ENCODE measurements at places on chromosomes 5 and 9.

GRCh38 chr9:133063500-133064231, 1.9 kb downstream of the CEL start:
- DNase-seq: no peak

GRCh38 chr9:20681467-20681866, 2.6 kb upstream of the FOCAD start:
- DNase-seq: no peak

GRCh38 chr9:91119142-91119541, 242.6 kb downstream of the AUH start:
- DNase-seq: no peak

GRCh38 chr5:153926201-153926600, 112.5 kb downstream of the FAM114A2 start:
- no peak for DNase-seq

GRCh38 chr5:128782446-128782845, 182.8 kb upstream of the SLC27A6 start:
- peak; percentile 68 for DNase-seq

GRCh38 chr9:98287384-98287783, 31.9 kb upstream of the TBC1D2 start:
- no peak for DNase-seq

DNA sequence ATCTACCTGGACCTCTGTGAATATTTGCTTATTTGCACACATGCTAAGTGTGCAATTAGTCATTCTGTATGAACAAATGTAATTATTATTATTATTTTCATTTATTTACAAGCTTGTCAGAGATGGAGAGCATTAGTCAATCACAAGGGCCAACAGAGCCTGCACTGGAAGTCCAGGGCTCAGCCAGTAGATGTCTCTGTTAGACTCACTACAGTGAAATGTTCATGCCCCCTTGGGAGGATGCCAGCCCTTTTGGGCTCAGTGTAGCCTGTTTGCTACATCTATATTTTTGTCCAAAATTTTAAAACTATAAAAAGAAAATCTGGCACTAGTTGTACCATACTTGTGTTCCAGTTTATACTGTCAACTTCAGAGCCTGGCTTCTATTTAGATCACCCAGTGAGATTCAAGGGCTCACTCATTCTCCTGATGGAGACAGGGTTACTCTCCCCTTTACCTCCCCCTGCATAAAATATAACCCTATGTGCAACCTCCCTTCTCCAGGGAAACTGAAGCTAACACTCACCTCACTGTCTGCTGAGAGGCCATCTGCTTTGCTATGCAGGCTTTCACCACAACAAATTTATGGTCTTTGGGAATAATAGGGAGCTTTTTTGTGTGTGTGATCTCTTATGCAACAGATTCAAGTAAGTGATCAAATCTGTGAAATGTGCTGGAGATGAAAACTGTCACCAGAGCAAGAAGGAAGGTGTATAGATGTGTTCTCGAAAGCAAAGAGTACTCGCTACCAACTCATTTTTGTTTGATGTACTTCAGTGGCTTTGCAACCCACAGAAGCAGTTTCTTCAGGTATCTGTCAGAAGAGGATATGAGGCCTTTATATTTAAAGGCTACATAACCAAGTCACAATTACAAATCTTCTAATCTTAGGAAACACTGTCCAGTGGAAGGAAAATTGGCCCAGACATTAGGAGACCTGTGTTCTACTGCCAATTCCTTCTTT, 99.9 kb upstream of the TLE4 start:
- DNase-seq: no peak

GRCh38 chr5:159616952-159617351, 286.7 kb upstream of the IL12B start:
- DNase-seq: no peak

- no peak for DNase-seq
Measured at GRCh38 chr9:126504977-126505455, 108.7 kb upstream of the LMX1B start.

DNA sequence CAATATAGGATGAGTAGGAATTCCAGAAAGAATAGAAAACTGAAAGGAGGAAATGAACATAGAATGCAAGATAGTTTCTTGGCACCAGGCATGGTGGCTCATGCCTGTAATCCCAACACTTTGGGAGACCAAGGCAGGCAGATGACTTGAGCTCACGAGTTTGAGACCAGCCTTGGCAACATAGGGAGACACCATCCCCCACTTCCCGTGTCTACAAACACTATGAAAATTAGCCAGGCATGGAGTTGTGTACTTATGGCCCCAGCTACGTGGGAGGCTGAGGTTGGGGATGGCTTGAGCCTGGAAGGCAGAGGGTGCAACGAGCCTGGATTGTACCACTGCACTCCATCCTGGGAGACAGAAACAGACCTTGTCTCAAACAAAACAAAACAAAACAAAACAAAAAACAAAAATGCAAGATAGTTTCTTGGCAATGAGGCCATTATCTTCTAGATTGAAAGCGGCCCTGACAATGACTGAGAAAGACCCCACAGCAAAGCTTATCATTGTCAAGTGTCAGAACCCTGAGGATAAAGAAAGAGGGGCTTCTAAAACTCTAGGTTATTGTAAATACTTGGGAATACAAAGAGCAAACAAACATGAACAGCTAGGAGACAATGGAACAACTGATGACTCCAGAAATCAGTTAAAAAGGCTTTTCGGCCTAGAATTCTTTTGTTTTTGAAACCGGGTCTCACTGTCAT, 9.2 kb downstream of the SQSTM1 start:
- DNase-seq: no peak

DNA sequence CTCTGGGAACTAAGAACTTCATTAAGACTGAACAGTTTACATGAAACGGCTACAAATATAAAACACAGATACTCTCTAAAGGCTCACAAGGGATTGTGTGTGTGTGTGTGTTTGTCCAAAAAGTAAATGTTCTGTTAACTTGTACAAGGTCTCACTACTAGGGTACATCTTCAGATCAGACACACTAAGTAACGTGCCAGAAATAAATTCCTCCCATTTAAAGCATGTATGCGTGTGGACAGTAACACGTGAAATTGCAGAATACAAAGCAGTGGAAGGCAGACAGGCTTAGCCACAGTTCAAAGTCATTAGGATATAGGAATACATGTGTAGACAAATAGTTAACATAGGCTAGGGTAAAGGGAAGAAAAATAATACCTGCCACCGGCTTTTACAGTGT, 1.8 kb downstream of the BNC2 start:
- DNase-seq: no peak

- DNase-seq: no peak
Measured at GRCh38 chr9:113808391-113809358, 67.4 kb upstream of the ZNF618 start.

- DNase-seq: no peak
Measured at GRCh38 chr9:96771124-96771523, 6.8 kb downstream of the ZNF510 start.

DNA sequence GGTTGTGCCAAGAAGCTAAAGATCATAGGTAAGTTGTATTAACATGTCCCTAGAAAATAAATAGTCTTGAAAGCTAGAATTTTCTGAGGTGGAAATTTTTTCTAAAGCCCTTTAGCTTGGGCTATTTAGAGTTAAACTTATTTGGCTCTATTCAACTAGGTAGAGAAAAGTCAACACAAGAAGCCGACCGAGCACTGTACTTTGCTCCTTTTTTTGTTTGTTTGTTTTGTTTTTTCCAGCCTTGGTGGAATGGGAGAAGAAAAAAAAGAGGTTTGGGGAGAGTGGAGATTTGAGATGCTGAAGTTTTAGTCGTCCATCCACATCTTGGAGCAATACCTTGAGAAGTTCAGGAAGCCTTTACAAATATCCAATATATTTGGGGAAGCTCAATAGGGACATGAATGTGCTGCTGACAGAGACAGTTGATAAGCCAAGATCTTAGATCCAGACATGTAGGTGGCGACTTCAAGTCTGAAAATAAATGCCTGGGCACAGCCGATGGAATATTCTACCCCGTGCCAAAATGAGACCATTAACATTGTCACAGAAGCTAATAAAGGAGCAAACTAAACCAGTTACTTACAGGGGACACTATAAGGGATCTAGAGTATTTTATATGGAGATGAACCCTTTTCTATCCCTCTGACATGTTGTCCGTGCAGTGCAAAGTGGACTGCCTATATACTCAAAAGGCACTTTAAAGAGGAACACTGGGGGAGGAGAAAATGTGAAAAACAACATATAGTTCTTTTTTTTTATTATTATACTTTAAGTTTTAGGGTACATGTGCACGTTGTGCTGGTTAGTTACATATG, 466.1 kb downstream of the PTPRD start:
- no peak for DNase-seq

- DNase-seq: no peak
Measured at GRCh38 chr9:108015690-108016089, 526.1 kb upstream of the KLF4 start.

DNA sequence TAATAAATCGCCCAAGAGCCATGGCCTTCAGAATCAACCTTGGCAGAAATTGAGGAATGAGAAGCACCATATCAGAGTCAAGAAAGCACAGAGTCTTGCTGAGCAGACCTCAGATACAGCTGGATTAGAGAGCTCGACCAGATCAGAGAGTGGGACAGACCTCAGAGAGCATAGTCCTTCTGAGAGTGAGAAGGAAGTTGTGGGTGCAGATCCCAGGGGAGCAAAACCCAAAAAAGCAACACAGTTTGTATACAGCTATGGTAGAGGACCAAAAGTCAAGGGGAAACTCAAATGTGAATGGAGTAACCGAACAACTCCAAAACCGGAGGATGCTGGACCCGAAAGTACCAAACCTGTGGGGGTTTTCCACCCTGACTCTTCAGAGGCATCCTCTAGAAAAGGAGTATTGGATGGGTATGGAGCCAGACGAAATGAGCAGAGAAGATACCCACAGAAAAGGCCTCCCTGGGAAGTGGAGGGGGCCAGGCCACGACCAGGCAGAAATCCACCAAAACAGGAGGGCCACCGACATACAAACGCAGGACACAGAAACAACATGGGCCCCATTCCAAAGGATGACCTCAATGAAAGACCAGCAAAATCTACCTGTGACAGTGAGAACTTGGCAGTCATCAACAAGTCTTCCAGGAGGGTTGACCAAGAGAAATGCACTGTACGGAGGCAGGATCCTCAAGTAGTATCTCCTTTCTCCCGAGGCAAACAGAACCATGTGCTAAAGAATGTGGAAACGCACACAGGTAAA, 4.5 kb downstream of the NFX1 start:
- DNase-seq: no peak

DNA sequence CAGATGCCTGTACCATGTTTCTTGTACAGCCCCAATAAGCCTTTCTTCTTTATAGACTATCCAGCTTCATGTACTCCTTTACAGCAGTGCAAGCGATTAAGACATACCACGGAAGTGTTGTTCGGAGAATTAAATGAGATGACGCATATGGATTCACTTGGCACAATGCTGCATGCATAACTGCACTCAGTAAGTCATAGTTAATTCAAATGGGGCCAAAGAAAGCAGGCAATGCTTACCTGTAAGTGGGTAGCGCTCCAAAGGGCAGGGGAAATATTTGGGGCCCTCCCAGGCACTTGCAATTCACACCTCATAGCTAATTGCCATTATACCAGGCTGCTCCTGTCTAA, 7.7 kb upstream of the ADRA1B start:
- DNase-seq: no peak

DNA sequence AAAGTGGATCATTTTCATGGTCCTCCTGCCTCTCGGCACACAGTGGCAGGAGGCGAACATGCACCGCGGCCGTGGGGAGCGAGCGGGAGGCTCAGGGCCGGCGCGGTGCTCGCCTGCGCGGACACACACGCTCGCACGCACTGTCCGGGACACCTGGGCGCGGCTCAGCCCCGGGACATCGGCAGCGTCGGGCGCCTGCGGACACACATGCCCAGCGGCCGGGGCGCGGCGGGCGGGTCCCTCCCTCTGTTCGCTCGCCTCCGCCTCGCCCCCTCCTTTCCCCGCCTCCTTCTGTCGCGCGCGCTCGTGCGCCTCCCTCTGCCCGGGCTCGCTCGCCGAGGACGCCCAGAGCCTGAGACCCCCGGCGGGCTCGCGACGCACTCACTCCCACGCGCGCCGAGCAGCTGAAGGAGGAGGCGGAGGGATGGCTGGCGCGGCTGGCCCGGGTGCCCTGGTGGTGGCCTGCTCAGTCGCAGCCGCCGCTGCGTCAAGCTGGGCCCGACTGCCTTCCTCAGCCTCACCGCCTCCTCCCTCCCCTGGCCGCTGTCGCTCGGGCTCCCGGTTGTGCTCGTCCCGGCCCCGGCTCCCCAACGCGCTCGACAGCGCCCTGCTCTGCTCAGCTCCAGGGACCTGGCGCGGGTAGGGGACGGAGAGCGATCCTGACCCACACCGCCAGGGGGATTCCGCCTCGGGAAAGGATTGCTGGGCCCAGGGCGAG, at the start of gene FRMD3:
TSS of gene FRMD3 (minus strand) at position 230 of the 718 bp plus-strand sequence. CDS start at position 60, 170 bp downstream.
- peak; percentile 94 for DNase-seq

DNA sequence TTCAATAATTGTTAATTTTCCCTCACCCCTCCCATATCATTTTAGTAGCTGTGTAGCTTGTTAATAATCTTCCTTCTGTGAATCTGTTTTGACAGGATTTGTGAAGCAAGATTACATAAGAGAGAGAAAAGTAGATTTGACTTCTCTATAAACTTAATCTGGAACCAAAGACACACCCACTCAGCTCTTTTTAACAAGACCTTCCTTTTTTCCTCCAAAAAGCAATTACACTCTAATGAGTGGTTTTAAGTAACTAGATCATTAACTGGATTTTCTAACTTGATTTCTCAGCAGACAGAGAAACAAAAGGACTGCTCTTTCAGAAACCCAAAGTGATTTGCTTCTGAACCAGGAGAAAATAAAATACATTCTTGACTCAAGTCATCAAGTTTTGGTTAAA, 21.9 kb downstream of the RFK start:
- DNase-seq: no peak

DNA sequence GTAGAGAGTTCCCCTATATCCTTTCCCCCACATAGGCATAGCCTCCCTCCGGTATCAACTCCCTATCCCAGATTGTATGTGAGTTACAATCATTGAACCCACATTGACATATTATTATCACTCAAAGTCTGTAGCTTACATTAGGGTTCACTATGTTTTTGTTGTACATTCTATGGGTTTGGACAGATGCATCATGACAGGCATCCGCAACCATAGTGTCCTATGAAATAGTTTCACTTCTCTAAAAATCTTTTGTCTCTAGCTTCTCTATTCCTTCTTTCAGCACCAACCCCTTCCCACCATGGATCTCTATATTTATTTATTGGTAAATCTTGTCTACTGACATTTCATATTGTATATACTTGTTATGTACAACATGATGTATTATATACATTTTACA, 31.6 kb downstream of the TAF11L14 start:
- no peak for DNase-seq

- no peak for DNase-seq
Measured at GRCh38 chr5:53084546-53085255, 24.9 kb downstream of the MOCS2 start.

DNA sequence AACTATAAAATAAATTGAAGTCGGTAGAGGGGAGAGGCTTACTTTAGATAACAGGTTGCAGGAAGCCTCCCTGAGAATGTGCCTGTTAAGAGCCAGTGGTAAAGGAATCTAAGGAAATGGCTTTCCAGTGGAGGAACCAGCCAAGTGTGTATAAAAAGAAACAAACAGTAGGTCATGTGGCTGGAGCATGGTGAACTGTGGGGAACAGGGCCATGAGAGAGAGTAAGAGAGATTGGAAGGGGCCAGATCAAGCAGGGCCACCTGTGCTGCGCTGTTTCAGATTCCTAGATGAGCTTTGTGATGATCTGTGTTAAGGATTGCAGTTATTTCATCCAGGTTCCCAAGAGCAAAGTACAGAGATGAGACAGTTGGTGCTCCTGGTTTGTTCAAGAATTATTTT, 152.7 kb upstream of the SGCD start:
- DNase-seq: no peak

- peak; percentile 98 for DNase-seq
Measured at GRCh38 chr9:127698985-127699670, 7.7 kb upstream of the CFAP157 start.
